ENCODE measurements at places on chromosomes 3 and 15.

- no peak for DNase-seq
Measured at GRCh38 chr15:74283368-74283767, 47.2 kb downstream of the CCDC33 start.

DNA sequence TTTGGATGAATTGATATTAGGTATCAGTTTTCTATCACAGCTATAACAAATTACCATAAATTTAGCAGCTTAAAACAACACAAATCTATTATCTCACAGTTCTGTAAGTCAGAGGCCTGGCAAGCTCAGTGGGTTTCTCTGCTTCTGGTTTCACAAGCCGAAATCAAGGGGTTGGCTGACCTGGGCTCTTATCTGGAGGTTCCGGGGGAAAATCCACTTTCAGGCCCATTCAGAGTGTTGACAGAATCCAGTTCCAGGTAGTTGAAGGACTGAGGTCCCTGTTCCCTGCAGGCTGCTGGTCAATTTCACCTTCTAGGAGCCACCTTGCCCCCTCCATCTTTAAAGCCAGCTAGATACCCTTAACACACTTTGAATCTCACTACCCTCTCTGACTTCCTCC lies 11.1 kb upstream of the HHATL start:
- DNase-seq = no peak

GRCh38 chr3:30122359-30122758 lies 484.0 kb upstream of the TGFBR2 start:
- DNase-seq = no peak

- no peak for DNase-seq
Measured at GRCh38 chr15:87080547-87080946, 1000.9 kb downstream of the AGBL1 start.

DNA sequence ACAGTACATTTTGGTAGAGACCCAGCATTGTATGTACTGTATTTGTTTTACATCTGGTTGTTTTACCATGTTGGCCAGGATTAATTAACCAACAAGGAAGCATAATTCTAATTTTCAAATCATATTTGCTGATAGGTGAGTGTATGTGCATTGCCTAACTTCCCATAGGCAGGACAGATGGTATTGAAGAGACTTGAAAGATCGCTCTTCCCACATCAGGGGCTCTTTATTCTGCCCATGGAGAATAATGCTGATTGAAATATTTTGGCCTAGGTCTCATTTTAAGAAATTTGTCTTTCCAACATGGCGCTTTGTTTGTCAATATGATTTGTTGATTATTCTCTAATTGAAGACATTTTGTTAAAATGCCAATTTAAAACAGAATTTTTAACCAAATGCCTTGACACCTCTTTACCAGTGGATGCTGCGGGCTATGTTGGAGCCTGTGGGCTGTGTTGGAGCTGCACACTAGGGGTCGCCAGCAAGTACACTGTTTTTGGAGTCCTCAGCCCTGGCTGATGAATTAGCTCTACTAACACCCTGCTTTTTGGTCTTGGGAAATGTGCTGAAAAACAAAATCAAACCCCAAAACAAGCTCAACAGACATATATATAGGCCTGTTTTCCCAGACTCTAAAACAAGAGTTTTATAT lies 5.3 kb downstream of the P2RY12 start:
- peak; percentile 56 for DNase-seq

All from HT-29 (cell line).